ENCODE measurements at places on chromosomes 5 and 9.

DNA sequence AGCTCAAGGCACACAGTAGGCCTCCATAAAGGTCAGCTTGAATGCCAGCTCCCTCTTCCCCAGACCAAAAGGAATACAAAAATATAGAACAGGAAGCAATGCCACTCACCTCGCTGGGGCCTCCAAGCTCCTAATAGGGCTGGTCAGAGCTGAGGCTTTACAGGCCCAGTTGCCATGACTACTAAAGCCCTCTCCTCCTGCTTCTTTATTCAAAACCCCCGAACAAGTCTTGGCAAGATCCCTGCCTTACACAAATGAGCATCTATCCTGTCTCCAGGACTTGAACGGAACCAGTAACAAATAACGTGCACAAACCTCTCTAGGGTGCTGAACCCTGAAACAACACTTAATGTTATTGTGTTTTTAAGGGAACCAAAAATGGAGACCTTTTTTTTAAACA lies 136.3 kb downstream of the SIL1 start:
- no peak for DNase-seq

- peak; percentile 34 for DNase-seq
Observed at GRCh38 chr5:14809369-14810155, 62.0 kb downstream of the ANKH start.

DNA sequence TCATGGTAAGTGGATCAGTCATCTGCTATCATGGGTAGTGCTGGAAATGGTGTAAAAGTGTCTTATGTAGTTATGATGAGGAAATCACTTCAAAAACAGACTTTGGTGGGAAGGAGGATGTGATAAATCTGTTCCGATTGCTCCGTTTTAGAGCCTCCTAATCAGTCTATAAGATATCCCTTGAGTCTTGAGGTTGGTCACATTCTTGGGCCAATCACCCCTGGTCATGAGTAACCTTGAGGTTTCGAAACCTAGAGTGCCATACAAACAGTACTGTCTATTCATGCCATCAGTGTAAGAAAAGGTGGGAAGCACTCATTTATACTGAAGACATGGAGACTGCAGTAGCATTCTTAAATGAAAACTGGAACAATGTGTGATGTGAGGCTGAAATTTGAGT lies 45.8 kb downstream of the LRRTM2 start:
- no peak for DNase-seq

GRCh38 chr9:130857864-130858738 lies 23.0 kb downstream of the ABL1 start:
- DNase-seq, result no peak

- DNase-seq, result no peak
Observed at GRCh38 chr9:108049026-108049607, 559.5 kb upstream of the KLF4 start.

DNA sequence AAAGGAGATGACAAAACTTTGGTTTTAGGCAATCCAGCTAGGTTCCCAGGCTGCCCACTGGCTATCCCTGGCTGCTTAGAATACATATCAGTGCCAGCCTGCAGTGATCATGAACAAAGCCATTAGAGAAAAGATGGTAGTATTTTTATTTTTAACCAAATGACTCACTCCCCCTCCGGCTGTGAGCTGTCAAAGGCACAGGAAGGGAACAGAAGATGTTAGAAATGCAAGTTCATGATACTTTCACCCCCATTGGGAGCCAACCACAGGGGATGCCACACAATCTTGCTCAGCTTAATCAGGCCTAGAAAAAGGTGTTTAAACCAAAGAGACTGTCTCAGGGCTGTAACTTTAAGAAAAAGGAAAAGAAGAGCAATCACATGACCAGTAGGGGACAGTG lies 70.3 kb upstream of the ASTN2 start:
- DNase-seq, result no peak

DNA sequence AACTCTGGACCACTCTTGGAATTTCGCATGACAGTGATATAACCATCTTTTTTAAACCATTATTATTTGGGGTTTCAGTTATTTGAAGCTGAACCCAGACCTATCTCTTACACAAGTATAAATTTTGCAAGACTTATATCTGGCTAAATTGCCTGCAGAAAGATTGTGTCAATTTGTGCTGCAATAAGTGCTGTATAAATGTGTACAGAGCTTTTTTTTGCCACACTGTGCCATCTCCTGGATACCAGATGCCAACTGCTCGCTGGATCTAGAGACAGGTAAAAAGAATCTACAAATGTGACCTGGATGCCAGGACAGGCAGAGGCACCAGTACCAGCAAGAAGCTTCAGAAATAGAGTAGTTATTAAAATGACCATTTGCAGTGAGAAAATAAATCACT lies 25.9 kb upstream of the TTC39B start:
- no peak for DNase-seq

DNA sequence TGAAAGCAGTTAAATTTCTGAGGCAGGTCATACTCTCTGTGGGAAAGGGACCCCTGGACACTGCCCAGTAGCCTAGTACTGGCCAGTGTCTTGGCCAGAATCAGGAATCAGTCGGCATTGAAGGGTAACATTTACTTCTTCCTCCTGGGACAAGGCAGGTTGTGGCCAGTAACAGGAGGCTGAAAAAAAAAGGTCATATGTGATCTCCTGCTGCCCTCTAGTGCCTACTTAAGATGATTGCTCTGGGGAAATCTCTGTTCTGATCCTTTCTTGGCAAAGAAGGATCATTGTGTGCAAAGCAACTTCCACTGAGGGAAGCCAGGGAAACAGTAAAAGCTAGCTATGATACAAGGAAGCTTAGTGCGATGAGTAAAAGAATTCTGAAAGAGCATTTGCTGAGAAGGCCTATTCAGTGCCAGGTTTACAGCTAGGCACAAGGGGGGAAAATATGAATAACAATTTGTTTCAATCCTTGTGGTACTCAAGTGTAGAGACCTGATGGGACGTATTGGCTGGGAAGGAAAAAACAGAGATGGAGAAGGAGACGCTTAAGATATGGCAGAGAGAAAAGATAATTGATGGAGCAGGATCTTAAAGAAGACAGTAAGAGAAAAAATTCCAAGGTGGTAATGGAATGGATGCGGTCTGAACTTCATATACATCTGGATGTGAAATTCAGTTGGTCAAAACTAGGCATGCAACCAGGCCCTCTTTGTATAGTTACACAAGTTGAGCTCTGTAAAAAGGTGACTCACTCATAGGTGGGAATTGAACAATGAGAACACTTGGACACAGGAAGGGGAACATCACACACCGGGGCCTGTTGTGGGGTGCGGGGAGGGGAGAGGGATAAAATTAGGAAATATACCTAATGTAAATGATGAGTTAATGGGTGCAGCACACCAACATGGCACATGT lies 25.8 kb upstream of the TRIM32 start:
- DNase-seq, result no peak

- DNase-seq, result no peak
Observed at GRCh38 chr5:154565123-154565522, 87.1 kb upstream of the HAND1 start.

DNA sequence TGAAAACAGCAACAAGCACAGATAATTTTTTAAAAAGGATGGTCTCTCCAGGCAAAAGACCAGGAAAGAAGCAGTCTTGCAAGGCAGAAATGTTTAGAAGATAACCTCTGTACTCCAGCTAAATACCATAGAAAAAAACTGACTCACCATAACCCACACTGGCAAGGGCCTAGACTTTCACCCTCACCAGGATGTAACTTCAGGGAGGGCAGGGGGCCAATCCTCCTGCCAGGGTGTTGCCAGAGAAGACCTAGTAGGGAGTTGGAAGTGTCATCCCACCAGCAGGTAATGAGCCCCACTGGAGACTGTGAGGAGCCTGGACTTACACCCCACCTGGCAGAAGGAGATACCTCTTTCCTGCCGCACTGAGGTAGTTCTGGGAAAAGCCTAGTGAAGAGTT lies 97.6 kb downstream of the PRELID2 start:
- DNase-seq, result no peak

DNA sequence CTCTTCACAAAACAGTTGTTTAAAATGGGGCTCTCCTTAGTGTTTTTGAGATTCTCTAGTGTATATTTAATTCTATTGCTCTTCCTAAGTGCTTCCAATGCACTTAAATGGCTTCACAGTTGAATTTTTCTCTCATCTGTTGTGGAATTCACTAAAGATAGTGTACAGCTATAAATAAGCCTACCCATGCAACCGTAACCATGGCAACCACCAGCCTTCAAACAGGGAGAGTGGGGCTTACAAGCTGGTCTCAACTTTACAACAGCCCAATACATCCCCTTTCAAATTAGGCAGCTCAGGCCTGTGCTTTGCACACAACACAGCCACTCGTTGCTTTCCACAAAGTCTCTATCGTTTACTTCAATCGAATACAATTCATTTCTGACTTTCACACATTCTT lies 144.0 kb upstream of the PLPPR1 start:
- no peak for DNase-seq
